ENCODE measurements at places on chromosomes 1 and 21. TPM values are rescaled to one million over a fixed set of nuclear protein-coding genes. Genes with fewer than 3 reads are reported as not detected.

The USH2A gene
- not detected for total RNA-seq

The GLIS1 gene
- total RNA-seq: not detected

The SH2D1B gene
- total RNA-seq: not detected

The LDLRAD1 gene
- not detected for total RNA-seq

The GJB4 gene
- total RNA-seq: not detected

The S100B gene
- total RNA-seq: 0.32 TPM

DNA sequence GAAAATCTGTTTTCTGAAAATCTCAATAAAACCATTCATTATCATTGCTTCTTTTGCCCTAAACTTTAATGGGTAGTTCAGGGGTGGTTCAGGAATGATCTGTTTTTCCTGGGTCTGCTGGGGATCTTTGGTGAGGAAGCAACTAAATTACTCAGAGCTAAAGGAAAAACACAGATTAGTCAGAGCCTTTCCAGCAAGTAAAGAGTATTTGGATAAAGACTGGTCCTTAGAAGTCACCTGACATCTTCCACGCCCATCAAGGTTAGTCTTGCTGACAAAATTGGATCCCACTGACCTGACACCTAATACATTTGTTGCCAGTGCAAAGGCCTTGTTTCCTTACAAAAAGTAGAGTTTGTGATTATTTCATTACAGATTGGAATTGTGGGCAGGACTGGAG is 24.2 kb downstream of the HSPA13 start:
- H3K36me3 ChIP-seq: no peaks in the 10 kb centered on the region
- no peak for DNase-seq
- peaks cover 23% of the 10 kb centered on the region for H3K27me3 ChIP-seq
- no peak overlapping the region for H3K27ac ChIP-seq

DNA sequence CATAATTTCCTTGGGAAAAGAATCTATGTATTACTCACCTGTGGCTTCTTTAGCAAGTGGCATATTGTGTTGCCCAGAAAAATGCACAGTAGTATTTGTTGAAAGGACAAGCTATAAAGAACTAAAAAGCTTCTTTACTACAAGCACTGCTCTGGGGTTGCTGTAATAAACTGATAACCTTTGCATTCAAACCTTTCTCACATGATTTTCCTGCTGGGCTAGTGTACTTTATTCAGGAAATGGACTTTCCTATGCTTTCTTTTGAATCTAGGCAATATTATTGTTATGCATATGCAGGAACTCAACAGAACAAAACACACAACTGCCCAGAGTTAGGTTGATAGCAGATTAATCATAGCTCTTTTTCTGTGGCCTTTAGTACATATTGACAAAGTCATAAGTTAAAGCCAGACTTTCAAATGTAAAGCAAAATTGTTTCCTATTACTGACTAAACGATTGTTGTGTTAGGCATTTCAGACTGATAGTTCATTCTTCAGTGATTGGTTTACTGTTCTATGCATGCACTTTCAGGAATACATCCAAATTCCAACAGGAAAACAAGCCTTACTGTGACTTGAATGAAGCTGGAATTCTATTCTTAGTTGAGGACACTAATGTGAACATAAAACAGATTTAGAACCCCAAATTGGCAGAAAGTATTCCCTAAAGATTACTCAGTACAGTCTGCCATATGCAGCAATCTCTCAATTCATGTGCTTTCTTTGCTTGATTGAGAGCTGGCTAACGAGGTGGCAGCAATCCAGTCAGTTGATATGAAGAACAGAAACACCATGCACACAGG is 564.3 kb upstream of the NEGR1 start:
- no peaks in the 10 kb centered on the region for H3K4me1 ChIP-seq
- no peak overlapping the region for H3K27ac ChIP-seq
- no peaks in the 10 kb centered on the region for H3K27me3 ChIP-seq
- H3K36me3 ChIP-seq: no peaks in the 10 kb centered on the region
- H3K4me3 ChIP-seq: no peak overlapping the region
- DNase-seq: no peak

GRCh38 chr1:65231718-65232330 is 77.5 kb upstream of the DNAJC6 start:
- H3K27ac ChIP-seq: no peak overlapping the region
- no peak for DNase-seq
- peaks cover 2% of the 10 kb centered on the region for H3K36me3 ChIP-seq
- H3K27me3 ChIP-seq: peaks cover under 1% of the 10 kb centered on the region

GRCh38 chr1:171884475-171884874 is 43.2 kb downstream of the DNM3 start:
- no peak for DNase-seq
- H3K27me3 ChIP-seq: no peaks in the 10 kb centered on the region
- no peak overlapping the region for H3K27ac ChIP-seq
- no peak overlapping the region for H3K4me3 ChIP-seq

GRCh38 chr1:77976433-77977076 is 2.3 kb downstream of the FUBP1 start:
- H3K4me3 ChIP-seq: no peak overlapping the region
- H3K4me1 ChIP-seq: peaks cover 41% of the 10 kb centered on the region
- H3K27ac ChIP-seq: no peak overlapping the region
- DNase-seq: no peak

DNA sequence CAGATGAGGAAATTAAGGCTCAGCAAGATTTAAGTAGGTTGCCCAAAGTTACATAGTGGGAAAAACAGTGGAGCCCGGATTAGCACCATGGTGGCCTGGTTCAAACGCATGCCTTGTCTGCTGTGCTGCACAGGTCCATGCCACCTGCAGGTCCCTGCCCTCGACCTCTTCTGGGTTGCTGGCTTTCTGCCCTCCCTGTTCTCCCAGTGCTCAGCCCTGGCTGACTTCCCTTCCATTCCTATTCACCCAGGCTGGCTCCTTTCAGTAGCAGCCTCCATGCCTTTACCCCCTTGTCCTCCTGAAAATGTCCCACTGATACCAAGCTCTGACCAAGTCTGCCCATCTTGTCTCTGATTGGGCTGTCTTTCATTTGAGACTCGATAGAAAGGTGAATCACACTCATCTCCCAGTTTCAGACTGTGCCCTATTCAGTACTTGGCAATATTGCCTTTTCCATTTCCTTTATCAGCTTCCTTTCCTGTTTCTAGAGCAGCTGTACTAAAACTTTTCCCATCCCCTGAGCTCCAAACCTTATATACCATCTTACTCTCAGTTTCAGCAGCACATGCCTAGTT is 75.8 kb downstream of the ST3GAL3 start:
- H3K4me1 ChIP-seq: peaks cover 29% of the 10 kb centered on the region
- no peak for DNase-seq
- H3K36me3 ChIP-seq: peaks cover 32% of the 10 kb centered on the region
- H3K27me3 ChIP-seq: no peaks in the 10 kb centered on the region

- H3K4me1 ChIP-seq: peaks cover 4% of the 10 kb centered on the region
- H3K4me3 ChIP-seq: no peak overlapping the region
- no peaks in the 10 kb centered on the region for H3K27me3 ChIP-seq
- no peak overlapping the region for H3K27ac ChIP-seq
- H3K36me3 ChIP-seq: peaks cover 5% of the 10 kb centered on the region
These were observed 12.6 kb downstream of the PIGP start for GRCh38 chr21:37060296-37060695.

GRCh38 chr1:3774946-3775489 is 2.5 kb downstream of the SMIM1 start:
- no peak for DNase-seq
- H3K36me3 ChIP-seq: peaks cover 4% of the 10 kb centered on the region
- H3K4me3 ChIP-seq: no peak overlapping the region
- H3K4me1 ChIP-seq: peaks cover 8% of the 10 kb centered on the region
- H3K27me3 ChIP-seq: no peaks in the 10 kb centered on the region

- no peak overlapping the region for H3K4me3 ChIP-seq
- H3K36me3 ChIP-seq: peaks cover 5% of the 10 kb centered on the region
- DNase-seq: no peak
- peaks cover 9% of the 10 kb centered on the region for H3K4me1 ChIP-seq
- H3K27ac ChIP-seq: no peak overlapping the region
- H3K27me3 ChIP-seq: no peaks in the 10 kb centered on the region
These were observed 14.0 kb upstream of the MMEL1 start for GRCh38 chr1:2646837-2647236.

GRCh38 chr1:167701510-167701909 is 20.3 kb upstream of the MPZL1 start:
- no peak overlapping the region for H3K4me3 ChIP-seq
- H3K36me3 ChIP-seq: peaks cover 78% of the 10 kb centered on the region
- no peaks in the 10 kb centered on the region for H3K27me3 ChIP-seq
- no peak for DNase-seq
- H3K4me1 ChIP-seq: no peaks in the 10 kb centered on the region

DNA sequence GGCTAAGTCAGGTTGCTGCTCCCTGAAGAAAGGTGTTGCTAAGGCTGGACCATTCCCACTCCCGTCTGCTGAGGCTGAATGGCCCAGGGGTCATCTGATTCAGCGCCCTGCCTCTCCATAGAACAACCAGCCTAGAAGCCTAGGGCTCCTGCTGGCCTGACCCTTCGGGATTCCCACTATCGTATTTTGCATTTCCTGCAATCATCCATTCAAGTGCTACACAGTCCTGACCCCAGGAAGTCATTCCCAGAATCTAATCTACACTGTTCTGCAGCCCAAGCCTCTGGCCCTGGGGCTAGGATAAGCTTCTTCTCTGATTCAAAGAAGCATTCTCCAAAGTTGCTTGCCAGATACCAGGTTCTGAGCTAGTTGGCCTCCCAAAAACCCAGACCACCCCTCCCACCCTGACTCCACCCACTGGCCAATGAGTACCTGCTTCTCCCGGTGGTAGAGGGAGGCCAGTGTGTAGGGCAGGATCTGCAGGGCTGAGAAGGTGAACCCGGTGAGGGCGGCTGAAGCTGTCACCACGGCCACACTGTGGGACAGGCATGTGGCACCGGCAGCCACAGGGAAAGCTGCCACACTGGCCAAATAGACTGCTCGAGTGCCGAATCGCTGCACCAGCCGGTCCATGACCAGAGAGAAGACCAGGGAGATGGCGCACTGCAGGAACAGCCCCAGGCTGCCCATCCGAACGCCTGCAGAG is 18.7 kb downstream of the SLC45A3 start:
- no peak overlapping the region for H3K4me3 ChIP-seq
- no peak overlapping the region for H3K27ac ChIP-seq
- peaks cover 2% of the 10 kb centered on the region for H3K4me1 ChIP-seq
- H3K36me3 ChIP-seq: no peaks in the 10 kb centered on the region
